ENCODE measurements at places on chromosomes 6 and 20.

DNA sequence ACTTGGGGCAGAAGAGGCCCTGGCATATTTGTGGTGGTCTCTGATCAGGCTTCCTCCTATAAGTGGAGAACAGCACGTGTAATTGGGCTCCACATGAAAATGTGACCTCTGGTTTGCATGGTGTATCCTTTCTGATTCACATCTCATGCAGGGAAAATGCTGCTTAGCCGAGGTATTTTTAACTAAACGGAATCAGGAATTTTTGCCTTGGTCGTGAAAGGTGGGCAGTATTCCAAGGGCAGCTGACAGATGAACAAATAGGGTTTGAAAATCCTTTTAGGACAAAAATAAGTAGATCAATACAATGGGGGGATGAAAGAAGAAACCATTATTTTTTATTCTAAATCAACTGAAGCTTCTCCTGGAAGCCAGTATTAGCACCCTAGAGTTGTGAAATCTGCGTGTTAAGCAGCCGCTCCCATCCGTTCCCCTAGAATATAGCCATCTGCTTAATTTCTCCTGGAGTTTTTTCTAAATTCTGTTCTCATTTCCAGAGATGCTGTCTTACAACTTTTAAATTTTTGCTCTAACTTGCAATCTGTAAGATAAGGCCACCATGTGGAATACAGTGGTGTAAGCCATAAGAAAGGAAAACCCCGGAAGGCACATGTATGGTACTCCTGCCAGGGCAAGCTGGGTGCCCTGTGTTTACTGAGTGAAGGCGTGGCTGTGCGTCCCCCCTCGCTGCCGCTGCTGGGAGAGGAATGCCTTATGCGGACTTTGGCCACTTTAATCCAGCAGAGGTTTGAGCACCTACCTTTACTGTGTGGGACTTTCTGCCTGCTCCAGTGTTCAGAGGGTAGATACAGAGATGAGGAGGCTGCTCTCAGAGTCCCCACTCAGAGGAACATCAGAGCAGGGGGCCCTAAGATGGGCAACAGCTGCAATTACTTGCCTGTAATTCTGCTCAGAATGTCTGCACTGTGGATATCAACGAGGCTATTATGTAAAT, 52.4 kb downstream of the SYNJ2 start:
- peak; percentile 56 for DNase-seq

- no peak for DNase-seq
These were observed 343.5 kb downstream of the RFPL4B start for GRCh38 chr6:112690497-112691202.

- no peak for DNase-seq
These were observed 271.9 kb upstream of the OPRM1 start for GRCh38 chr6:153767127-153767526.

DNA sequence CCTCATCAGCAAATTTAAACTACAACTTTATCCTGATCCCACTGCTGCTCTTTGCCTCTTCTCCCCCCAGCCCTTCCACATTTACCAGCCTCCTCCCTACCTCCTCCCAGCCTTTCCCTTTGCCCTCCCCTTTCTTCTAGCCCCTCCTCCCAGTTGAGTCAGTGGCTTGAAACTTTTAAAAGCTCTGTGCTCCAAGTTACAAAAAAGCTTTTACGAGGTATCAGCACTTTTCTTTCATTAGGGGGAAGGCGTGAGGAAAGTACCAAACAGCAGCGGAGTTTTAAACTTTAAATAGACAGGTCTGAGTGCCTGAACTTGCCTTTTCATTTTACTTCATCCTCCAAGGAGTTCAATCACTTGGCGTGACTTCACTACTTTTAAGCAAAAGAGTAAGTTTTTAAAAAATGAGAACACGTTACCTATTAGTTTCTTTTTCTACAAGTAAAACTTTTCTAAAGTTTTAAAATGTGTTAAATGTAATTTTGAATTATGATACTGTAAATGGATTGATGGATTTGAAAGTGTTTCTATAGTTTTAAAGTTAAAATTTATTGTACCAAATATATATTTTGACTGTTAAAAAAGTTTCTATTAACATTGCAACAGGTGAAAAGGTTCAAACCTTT, at the start of gene GJA1:
Gene GJA1, plus strand, starts transcription at position 203 of the 626 bp plus-strand sequence. CDS start 11,202 bp downstream, outside the sequence.
- peak; percentile 43 for DNase-seq

DNA sequence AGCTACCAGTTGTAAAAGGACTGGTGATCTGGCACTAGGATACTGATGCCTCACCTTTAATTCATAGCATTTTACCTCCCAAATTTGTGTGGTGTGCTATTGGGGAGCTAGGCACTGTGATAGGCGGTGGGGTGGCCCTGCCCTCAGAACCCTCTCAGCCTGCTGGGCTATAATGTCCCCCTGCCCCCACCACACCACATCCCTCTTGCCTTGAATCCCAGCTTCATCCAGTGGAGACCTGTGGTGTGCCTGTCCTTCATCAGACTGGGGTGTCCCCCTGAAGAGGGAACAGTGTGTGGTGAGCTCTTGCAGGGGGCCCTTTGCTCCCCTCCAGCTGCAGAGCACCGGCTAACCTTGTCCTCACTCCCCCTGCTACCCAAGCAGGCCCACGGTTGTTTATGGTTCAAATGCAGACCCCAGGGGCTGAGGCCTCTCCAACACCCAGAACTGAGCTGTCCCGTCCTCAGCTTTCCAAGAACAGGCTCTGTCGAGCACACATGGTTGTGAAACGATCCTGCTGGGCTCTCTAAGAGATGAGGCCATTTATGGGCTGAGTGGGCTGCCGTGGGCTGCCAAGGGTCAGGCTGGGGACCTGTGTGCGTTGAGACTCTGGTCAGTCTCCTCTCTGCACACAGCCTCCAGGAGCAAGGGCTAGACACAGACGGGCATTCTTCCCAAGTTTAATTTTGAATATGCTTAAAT, 26.9 kb upstream of the VEGFA start:
- no peak for DNase-seq

- DNase-seq: peak; percentile 86
These were observed 127.1 kb downstream of the OPRM1 start for GRCh38 chr6:154166140-154166539.

- no peak for DNase-seq
These were observed 28.8 kb upstream of the GGTLC1 start for GRCh38 chr20:24017458-24017755.

GRCh38 chr20:768426-768978, at the start of gene SLC52A3:
Gene SLC52A3, minus strand, starts transcription at chr20:768500. Its CDS starts 2,726 bp downstream, at chr20:765774.
- peak; percentile 33 for DNase-seq

- DNase-seq: no peak
These were observed 113.0 kb upstream of the SLC22A23 start for GRCh38 chr6:3569816-3570215.

- peak; percentile 18 for DNase-seq
These were observed at the start of gene HLA-DQB1 for GRCh38 chr6:32666420-32667300. Gene HLA-DQB1, minus strand, starts transcription at chr6:32666657. Its CDS starts 50 bp downstream, at chr6:32666607.

DNA sequence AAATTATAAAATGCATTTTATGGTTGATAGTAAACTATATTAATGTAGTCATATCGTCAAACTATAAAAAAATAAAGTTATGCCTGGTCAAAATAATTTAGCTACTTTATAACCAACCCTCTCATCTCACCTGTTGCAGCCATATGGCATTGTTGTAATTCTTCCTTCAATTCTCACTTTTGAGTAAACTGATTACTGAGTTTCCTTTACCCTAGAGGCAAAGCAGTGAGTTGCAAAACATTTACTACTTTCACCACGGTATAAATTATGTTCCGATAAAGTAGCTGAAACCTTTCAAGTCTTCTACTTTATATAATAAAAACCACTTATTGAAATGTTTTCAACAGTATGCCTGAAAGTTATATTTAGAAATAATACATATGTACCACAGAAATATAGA, 113.8 kb downstream of the AHI1 start:
- peak; percentile 29 for DNase-seq

DNA sequence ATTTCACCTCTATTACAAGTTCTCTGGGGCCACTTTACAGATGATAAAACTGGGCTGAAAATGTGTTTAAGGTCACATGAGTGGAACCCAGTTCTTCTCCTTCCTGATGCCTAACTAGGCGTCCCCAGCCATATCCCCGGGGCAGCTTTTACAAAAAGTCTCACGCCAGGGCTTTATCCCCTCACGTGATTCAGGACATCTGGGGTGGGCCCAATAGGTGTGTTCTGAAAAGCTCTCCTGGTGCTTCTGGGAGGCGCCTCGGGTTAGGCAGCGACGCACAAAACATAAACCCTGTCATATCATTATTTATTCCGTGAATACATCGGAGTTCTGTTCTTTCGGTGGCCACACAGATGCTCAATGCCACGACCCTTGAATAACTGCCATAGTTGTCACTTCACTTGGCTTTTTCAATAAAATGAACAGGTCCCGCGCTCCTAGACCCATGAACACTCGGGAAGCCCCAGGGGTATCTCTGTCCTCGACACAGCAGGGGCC, 32.1 kb downstream of the SF3B5 start:
- DNase-seq: no peak

GRCh38 chr20:23140991-23141390, 54.9 kb upstream of the CD93 start:
- no peak for DNase-seq

DNA sequence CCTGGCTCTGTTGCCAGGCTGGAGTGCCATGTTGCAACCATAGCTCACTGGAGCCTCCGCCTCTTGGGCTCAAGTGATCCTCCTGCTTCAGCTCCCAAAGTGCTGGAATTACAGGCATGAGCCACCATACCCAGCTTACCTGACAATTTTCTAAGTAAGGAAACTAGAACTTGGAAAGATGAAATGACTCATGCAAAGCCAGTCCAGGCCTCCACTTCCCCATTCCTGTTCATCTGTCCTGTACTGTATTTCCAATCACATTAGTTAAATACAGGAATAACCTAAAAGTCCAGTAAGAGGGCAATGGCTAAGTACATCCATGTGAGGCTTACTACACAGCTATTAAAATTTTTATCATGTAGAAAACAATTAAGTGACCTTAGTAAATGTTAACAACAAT, 8.3 kb upstream of the ADGB start:
- DNase-seq: peak; percentile 48

- DNase-seq: no peak
These were observed 39.7 kb upstream of the IRF4 start for GRCh38 chr6:351867-352289.

- no peak for DNase-seq
These were observed 182.7 kb upstream of the DTNBP1 start for GRCh38 chr6:15845492-15845891.

GRCh38 chr6:134539865-134540323, 222.0 kb upstream of the SGK1 start:
- DNase-seq: peak; percentile 60

GRCh38 chr6:37244430-37245310, 12.9 kb upstream of the TBC1D22B start:
- DNase-seq: no peak

DNA sequence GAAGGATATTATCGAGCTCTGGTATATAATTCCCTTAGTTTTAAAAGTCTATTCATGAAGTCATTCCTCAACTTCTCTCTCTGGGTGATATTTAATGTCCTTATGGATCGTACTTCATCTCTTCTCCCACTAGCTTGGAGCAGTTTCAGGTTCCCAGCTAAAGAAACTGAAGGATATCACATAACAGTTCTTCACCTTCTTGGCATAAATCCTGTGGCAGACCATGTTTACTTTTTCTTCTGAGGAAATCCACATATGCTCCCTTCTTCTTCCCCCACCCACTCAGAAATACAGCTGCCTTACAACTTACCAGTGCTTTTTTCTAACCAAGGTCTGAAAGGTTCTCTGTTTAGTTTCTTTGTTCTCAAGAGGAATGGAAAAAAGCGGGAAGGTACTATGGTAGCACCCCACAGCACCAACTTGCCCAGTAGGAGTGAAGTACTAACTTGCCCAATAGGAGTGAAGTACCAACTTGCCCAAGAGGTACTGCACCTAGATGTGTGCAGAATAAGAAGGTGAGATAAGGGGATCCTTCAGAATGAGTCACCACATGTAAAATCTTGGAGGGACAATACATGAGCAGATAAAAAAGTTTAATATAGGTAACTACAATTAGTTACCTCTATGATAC, 53.1 kb downstream of the TSPYL4 start:
- no peak for DNase-seq

DNA sequence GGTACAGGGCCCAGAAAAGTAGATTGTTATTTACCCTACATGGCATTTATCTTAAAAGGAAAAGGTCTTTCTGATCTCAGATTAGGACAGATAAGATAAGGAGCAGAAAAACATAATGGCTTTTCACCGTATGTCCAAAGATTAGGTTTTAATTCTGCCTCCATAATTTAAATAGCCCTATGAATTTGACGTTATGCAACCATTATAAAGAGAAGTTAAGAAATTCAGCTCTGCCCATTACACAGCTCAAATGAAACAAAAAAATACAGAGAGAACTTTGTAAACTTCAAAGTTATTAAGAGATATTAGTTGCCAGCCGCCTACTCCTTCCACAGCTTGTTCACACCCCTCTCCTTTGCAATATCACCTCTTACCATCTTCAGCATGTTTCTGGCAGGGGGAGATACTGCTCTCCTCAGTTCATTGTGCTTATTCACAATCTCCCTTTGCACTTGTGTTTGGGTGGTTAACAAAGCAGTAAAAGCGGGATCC, 8.1 kb downstream of the CRISP3 start:
- DNase-seq: no peak

GRCh38 chr6:143146186-143146851, 85.6 kb downstream of the AIG1 start:
- no peak for DNase-seq

- DNase-seq: no peak
These were observed 126.5 kb downstream of the MYLK4 start for GRCh38 chr6:2624177-2624576.

GRCh38 chr20:884983-885952, 30.9 kb downstream of the ANGPT4 start:
- DNase-seq: peak; percentile 71

DNA sequence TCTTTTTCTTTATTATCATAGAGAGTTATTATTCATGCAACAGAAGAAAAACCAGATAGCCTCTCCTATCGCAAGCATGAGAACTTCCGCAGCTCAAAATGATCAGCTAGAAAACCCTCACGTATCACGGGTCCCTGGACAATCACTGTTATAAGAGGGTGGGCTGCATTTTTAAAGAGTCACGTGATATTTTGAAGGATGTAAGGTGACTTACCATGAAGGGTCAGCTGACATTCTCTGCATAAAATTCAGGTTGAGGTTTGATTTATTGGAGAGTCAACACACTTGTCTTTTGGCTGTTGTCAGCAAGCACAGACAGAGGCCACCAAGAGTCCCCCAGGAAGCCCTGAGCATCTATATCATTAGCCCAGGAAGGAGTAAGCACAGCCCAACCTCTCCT, 39.5 kb downstream of the ID4 start:
- no peak for DNase-seq

DNA sequence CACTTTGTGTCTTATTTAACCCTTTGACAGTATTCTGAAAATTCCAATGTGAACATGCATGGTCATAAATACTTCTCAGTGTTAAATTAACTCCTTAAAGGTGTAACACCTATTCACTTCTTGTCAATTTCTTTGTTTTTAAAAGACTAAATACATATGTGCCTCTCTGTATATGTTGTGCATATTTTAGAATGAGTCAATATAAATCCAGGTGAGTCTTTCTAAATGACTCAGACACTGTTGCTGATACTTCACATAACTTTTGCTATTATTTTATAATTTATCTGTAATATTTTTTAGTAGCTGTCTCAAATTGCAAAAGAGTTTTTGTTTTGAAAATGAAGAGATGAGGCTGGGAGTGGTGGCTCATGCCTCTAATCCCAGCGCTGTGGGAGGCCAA, 36.0 kb downstream of the TIAM2 start:
- DNase-seq: no peak

Data from trophoblast cell (in vitro differentiated cells and primary cell).